ENCODE measurements at places on chromosomes 1 and 21.
A peak's percentile ranks its signal among the peaks of the same experiment; 100 is the strongest.

DNA sequence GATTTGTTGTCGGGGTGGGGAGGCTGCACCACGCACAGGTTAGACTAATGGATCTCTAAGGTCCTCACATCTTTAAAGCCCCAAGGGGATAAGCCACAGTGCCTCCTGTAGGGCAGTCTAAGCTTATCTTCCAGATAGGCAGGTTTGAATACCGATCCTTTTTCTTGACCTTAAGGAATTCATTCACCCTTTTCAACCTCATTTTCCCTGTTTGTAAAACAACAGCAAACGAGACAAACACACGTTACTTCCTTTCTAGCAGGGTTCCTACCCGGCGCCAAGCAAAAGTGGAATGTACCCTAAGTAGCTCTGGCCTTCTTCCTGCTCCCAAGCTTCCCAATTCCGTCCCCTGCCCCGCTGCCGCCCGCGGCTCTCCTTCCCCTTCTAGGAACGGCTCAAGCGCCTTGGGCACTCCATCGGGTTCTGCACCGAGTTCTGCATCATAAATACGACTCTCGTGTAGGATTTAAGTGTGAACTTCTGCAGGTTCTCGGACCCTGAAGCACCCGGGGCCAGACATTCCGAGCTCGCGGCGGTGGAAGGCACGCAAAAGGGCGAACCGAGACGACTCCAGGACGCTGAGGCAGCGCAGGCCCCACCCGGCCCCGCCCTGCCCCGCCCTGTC, 548 bp upstream of the CDC20 start:
- no peak for DNase-seq

- DNase-seq: no peak
Observed at GRCh38 chr1:31752258-31752657, 11.9 kb downstream of the ADGRB2 start.

DNA sequence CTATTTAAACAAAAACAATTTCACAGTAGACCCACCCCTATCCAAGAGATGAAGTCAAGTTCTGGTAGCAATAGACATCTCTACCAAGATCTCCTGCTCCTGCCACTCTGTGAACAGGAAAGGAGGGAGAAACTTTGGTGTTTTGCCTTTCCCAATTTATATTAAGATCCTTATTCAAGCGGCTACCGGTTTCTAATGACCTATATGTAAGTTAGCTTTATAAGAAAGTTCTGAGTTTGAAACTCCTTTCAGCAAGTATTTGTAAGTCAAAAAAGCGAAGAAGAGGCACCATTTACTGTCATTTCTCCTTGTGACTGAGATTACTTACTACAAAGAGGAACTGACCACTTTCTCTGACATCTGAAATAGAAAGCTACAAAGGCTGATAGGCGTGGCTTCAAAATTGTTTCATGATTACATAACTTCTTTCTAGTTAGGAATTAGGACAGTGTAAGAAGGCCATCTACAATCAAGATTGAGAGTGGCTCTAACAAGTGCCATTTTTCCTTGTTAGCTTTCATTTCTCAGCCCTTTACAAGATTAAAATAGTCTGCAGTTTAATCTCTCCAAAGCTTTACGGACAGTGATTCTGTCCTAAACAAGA, at the start of gene MNDA:
Gene MNDA, plus strand, starts transcription at position 448 of the 604 bp plus-strand sequence. CDS start 10,803 bp downstream, outside the sequence.
- no peak for DNase-seq

- DNase-seq: peak; percentile 79
Observed at GRCh38 chr1:55580845-55581332, 365.7 kb upstream of the USP24 start.

DNA sequence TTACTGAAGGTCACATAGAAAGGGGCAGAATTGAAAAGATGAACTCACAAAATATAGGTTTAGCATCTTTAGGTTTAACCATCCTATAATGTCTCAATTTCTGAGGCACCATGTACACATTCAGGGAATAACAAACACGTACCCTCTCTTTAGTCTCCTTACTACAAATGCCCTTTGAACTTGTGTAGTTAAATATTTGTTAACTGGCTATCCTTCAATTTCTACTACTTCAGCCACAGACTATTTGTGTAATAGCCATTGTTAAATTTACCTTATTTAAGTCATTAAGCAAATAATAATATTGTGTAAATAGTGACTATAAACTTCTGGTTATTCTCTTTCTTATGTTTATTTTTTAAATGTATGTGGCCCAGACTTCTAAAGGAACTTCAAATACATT, 600.5 kb downstream of the KCNT2 start:
- DNase-seq: no peak

DNA sequence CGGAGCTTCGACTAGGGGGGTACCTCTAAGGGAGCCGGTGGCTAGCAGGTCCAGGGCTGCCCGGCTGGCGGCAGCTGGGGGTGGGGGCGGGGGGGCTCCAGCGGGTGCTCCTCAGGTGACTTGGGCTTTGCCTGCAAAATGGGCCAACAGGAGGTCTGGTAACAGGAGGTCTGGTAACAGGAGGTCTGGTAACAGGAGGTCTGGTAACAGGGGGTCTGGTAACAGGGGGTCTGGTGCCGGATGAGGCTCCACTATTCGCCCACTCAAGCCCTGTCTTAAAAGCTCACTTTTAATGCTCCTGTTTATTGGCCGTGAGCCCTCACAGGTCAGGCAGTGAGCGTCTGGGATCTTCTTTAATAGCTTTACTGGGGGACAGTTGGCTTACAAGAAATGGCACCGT, 40.4 kb upstream of the ACTRT2 start:
- no peak for DNase-seq

- peak; percentile 81 for DNase-seq
Observed at GRCh38 chr1:210231846-210232510, 618 bp upstream of the SERTAD4 start.

DNA sequence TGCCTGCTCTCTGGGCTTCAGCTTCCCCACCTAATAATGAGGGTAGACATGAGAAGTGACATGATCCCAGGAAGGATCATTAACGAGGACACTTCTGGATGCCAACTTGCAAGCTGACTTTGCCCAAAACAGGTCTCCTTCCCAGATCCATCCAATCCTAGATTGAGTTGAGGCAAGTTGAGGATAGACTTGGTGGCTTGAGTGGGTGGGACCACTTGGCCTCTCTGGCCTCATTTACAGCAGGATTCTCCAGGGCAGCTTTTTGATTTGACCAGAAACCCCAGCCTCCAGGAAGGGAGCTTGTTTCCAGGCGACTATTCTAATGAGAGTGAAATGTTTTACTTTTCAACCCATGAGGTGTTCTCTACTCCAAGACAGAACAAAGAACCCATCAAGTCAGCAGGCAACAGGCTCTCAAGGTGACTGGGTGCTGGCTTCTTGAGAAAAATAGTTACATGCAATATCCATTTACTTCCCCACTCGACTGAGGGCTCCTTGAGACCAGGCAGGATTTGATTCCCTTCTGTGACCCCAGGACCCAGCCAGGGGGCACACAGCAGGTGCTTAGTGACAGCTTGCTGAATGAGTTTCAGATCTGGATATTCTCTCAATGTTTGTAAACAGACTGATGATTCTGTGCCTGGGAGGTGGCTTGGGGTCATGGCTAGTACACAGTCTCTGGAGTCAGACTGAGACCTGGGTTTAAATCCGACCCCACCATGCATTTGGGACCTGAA, 128.2 kb downstream of the DMRTB1 start:
- DNase-seq: no peak

GRCh38 chr21:9730866-9731265, 790.5 kb upstream of the TPTE start:
- DNase-seq: no peak

DNA sequence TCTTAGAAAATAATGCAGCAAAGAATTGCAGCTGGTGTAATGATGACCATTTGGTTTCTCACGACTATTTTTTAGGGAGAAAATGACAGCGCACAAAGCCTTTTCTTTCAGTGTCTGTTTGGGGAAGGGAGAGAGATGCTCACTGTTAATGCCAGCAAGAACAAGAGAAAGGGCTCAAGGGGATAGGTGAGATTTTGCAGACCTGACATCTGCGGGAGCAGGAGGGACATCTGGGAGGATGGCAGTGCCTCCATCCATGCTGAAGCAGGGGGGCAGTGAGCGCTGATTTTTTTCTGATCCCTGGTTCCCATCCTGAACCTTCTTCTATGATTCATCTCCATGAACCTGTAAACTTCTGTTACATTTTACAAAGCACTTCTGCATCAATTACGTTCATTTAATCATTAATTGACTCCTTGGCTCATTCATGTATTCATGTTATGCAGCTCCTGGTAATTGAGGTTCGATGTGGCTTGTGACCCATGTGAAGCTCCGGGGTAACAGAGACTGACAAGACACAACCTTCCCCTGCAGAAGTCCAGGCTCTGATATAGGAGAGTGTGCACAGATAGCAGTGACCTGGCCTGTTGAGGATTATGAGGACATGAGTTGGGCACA, 595.3 kb downstream of the PTPRU start:
- no peak for DNase-seq

GRCh38 chr1:151565502-151566189, 25.5 kb downstream of the TUFT1 start:
- DNase-seq: no peak

DNA sequence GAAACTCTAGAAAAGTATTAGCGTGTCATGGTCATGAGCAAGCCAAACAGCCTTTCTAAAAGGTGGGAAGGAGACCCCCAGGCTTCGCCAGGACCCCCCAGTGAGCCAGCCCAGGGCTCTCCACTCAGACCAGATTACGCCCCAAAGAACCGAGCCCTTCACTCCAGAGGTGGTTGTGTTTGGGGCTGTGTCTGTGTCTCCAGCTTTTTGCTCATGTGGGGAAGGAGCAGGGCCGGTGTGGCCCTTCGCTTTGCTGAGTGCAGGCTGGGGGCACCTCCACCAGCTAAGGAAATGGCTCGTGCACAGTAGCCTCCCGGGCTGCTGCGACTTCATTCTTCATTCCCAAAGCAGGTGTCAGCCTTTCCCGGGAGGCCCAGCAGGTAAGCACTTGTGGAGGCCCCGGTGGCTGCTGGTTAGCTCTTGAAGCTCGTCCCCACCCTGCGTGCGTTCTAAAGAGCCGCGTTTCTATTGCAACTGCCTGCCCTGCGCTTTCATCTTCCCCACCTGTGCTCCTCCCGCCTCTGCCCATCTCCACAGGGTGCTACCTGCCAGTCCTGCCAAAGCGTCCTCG, 531 bp downstream of the TSPEAR start:
- no peak for DNase-seq

DNA sequence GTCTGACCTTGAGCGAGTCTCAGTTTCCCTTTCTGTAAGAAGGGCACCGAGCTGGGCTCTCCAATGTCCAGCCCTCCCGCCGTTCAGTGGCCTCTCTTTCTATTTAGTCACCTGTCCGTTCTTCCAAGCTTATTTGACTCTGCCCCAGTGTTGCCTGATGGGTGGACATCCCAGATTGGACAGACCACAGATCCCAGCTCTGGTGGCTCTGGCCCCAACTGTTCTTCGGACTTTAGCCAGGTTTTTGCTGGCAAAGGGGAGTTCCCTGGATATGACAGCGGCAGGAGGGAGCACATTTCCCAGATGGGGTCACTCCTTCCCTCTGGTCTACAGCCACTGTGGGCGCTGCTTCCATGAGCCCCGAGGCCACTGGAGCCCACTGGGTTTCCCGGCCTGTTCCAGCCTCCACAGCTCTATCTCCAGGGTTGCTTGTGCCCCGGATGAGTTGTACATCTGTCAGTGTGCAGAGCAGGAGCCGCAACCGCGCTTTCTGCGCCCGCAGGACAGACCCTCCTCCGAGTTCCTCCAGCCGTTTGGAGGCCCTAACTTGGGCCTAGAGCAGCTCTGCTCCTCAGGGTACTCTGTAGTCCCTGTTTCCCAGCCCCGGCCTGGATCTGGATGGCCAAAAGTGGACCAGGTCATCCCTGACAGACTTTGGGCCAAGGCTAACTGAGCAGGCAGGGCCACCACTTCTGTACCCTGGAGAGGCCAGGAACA, 3.8 kb downstream of the DMBX1 start:
- no peak for DNase-seq

DNA sequence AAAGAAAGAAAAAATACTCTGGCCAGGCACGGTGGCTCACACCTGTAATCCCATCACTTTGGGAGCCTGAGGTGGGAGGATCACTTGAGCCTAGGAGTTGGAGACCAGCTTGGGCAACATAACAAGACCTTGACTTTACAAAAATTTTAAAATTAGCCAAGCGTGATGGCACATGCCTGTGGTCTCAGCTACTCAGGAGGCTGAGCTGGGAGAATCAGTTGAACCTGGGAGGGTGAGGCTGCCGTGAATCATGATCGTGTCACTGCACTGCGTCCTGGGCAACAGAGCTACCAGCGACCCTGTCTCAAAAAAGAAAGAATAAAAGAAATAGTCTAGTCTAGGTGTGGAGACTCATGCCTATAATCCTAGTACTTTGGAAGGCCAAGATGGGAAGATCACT, 22.3 kb downstream of the RRP1B start:
- no peak for DNase-seq

DNA sequence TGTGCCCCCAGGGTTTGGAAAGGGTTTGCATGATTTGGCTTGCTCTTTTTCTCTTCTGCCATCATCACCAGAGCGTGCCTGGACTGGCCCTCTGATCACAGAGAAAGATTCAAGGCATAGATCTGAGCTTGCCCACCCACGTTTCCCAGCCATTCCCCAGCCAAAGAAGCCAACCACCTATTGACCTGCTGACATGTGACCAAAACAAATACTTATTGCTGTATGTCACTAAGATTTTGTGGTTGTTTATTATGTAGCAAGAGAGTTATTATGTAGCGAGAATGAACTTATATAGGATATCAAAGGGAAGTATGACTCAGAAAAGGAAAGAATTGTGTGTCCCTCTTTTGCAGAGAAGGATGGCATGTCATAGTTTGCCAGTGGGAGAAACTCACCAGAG, 59.9 kb downstream of the UBE2U start:
- no peak for DNase-seq

DNA sequence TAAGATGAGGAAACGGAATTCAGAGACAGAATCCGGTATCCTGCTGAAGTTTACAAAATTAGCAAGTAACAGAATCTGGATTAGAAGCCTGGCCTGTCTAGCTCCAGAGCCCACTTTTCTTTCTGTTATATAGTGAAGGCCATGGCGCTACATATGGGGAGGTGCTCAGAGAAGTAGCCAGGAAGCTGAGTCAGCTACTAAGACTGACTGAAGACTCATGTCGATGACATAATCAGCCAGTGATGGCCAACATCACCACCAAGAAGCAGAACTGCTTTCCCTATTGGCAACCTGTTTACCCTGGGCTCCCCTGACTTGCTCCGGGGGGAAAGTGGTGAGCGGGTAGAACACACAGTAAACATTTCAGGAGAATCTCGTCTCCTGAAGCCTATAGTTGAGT, 18.8 kb downstream of the LRRC52 start:
- DNase-seq: peak; percentile 6

GRCh38 chr21:42164818-42165217, 54.1 kb upstream of the ABCG1 start:
- DNase-seq: no peak

GRCh38 chr1:33294071-33295010, 26.6 kb downstream of the A3GALT2 start:
- DNase-seq: no peak

DNA sequence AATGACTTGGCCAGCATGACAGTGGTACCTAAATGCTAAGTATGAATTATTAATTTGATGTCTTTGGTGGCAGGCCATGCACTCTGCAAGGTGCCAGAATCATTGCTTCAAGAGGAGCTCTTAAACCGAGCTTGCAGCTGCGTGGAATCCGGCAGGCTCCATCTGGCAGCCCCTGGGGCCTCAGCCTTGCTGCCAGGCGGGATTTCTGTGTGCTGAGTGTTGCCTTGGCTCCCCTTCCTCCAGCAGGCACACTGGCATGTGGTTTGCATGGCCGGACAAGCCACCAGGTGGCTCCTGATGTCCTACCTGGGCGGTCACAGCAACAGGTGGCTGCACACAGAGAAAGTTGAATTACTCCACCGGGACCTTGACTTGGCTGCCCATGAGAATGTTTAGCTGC, 155.4 kb downstream of the URB2 start:
- no peak for DNase-seq

GRCh38 chr1:214571281-214571680, 19.9 kb upstream of the PTPN14 start:
- no peak for DNase-seq

Data from fibroblast of the aortic adventitia (primary cell).